Right renal cortex interstitium (tissue), 3 donors: ENCODE measurements at places on chromosomes 11 and 22. TPM values are rescaled to one million over a fixed set of nuclear protein-coding genes. Genes with fewer than 3 reads are reported as not detected.

- no peak for DNase-seq
Measured at GRCh38 chr11:1388763-1389102, 1.0 kb upstream of the BRSK2 start.

DNA sequence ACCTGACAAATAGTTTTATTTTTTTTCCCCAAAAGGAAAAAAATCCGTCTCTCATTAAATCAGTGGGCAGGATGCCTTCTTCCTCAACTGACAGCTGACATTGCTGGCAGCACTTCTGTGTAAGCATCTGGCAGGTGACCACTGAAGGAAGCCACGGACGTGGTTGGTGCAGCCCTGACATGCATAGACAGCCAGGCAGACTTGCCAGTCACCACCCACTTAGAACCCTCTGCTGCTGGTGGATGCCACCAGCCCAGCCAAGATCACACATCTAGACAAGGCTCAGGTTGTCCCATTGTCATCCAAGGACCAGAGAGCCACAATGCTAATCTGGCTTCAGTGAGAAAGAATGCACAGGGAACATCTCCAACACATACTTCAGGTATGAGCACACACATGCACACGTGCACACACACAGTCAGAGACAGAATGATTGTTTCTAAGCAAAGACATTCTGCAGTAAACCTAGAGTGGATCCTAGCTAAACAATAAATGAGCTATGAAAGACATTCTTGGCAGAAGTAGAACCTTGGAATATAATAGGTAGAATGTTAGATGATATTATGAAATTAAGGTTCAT lies 49.8 kb upstream of the BMAL1 start:
- no peak for DNase-seq

GRCh38 chr11:19735157-19735908 lies 22.7 kb downstream of the NAV2 start:
- DNase-seq: no peak

DNA sequence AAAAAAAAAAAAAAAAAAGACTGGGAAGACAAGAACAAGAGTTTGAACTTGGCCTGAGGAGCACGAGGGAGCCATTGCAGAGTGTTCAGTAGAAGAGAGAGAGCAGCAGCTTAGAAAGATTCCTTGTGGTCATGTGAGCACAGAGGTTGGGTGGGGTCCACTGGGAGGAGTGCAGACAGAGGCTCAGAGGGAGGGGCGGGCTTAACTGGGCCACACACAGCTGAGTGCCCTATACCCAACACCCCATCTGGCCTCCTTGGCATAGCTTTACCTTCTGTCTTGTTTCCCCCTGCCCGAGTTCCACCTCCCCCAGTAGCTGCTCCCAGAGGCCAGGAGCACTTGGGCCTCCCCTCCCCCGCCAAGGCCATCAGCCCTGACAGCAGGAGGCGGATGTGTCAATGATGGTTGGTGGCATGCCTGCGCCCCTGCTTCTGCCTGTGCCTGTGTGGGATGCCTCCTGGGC lies 12.1 kb downstream of the C11orf86 start:
- no peak for DNase-seq

DNA sequence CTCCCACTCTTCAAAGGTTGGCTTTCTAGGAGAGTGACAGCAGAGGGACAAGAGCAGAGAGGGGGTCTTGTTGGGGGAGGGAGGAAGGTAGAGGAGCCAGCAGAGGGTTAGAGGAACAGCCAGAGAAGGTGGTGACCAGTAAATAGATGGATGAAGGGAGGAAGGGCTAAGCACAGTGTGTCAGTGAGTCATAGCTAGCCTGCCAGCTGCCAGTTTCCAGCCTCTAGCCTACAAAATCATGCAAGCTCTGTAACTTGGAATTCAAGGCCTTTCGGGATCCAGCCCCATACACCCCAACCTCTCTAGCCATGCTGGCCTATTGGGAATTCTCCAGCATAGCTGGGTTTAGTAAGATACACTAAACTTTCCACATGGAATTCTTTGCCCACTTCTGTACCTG lies 147.4 kb upstream of the TEAD1 start:
- DNase-seq: no peak

DNA sequence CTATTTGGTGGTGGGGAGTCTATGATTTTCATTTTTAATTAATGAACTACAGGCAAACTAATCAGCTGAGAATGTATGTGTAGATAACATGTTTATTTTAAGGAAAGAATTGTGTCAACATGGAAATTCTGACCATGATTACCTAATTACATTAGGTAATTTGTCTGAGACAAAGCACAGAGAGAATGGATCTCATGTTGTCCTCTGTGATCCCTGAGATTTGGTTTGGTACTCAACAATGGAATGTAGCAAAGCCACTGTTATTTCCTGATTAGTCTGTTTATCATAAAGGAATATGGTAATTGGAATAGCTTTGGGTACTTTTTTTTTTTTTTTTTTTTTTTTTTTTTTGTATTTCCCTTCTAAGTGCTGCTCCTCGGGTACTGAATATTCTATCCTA lies 718.8 kb upstream of the ARHGAP42 start:
- DNase-seq: no peak

DNA sequence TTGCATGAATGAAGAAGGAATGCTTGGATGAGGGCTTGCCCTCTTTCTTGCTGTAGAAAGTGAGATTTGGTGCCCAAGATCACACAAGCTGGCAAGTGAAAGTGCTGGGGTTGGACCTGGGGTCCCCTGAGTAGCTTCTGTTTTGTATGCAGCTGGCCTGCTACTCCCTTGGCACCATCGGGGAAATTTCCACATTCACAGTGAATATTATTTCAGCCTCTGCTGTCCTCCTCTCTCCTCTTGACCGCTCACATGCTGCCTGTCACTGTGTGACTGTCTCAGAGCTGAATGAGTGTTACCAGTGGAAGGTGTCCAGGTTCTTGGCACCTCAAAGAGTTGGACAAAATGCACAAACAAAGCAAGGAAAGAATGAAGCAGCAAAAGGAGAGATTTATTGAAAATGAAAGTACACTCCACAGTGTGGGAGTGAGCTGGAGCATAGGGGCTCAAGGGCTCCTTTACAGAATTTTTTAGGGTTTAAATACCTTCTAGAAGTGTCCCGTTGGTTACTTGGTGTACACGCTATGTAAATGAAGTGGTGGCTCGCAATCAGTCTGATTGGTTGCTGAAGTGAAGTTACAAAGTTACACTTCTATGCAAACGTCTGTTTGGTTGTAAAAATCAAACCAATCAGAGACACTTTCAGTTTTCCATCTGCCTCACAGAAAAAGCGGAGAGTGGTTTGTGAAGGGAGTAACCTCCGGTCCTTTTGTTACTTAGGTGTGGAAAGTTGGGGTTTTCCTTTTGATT lies 87.4 kb downstream of the DEPDC5 start:
- no peak for DNase-seq

GRCh38 chr11:1812274-1812673 lies 22.5 kb upstream of the SYT8 start:
- DNase-seq: no peak

GRCh38 chr22:45208993-45209838 lies 31.5 kb downstream of the KIAA0930 start:
- no peak for DNase-seq

The GAB4 gene
- polyA plus RNA-seq: not detected

The CSNK2A3 gene
- 2.9 TPM for polyA plus RNA-seq

The MS4A1 gene
- polyA plus RNA-seq: 0.35 TPM

The PITPNB gene
- 63.1 TPM for polyA plus RNA-seq
